ENCODE measurements at places on chromosomes 6 and 20. TPM values are rescaled to one million over a fixed set of nuclear protein-coding genes. Genes with fewer than 3 reads are reported as not detected.

GRCh38 chr6:35580836-35581235 is 68.1 kb upstream of the TULP1 start:
- no peak overlapping the region for H3K27ac ChIP-seq
- H3K4me1 ChIP-seq = peaks cover 9% of the 10 kb centered on the region
- no peaks in the 10 kb centered on the region for H3K27me3 ChIP-seq
- no peak overlapping the region for H3K4me3 ChIP-seq

DNA sequence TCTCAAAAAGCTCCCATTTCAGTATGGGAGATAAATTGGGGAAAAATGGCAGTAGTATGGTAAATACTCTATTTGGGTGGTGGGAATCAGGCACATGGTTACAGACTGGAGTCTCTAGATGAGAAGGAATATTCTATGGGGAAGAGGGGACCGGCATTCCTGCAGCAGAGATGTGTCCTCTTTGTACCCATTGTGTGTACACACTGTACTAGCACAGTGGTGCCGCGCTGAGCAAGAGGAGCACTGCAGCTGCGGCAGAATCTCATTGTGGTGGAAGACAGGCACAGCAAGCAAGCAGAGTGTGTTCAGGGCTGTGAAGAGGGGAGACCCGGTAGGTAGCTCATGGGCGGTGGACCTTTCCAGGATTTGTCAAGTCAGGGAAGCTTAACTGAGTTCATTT is 13.0 kb downstream of the AFDN start:
- H3K27ac ChIP-seq = no peak overlapping the region
- H3K4me3 ChIP-seq = no peak overlapping the region
- H3K27me3 ChIP-seq = no peaks in the 10 kb centered on the region
- no peaks in the 10 kb centered on the region for H3K36me3 ChIP-seq
- no peak for DNase-seq

DNA sequence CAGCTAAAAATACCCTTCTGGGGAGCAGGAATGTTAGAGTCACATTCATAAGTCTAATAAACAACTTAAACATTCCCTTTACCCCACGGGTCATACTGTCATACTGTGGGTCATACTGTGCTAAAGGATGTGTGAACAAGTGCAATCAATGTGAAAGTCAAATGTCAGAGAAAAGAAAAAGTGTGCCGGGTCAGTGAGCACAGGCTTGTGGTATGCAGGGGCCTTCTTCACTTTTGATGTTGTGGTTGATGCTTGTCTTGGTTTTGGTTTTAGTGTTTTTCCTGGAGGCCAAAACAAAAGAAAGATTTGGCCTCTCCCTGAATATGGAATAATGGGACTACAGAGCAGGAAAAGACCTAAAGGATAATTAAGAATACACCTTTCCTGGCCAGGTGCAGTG is 267.9 kb upstream of the PLN start:
- H3K27ac ChIP-seq = no peak overlapping the region
- H3K27me3 ChIP-seq = no peaks in the 10 kb centered on the region
- no peaks in the 10 kb centered on the region for H3K36me3 ChIP-seq
- no peaks in the 10 kb centered on the region for H3K4me1 ChIP-seq

GRCh38 chr20:20009784-20010253 is 7.3 kb upstream of the NAA20 start:
- no peaks in the 10 kb centered on the region for H3K27me3 ChIP-seq
- DNase-seq = no peak
- H3K4me3 ChIP-seq = no peak overlapping the region
- H3K4me1 ChIP-seq = peaks cover 15% of the 10 kb centered on the region
- H3K27ac ChIP-seq = peak overlapping the region; percentile 75

DNA sequence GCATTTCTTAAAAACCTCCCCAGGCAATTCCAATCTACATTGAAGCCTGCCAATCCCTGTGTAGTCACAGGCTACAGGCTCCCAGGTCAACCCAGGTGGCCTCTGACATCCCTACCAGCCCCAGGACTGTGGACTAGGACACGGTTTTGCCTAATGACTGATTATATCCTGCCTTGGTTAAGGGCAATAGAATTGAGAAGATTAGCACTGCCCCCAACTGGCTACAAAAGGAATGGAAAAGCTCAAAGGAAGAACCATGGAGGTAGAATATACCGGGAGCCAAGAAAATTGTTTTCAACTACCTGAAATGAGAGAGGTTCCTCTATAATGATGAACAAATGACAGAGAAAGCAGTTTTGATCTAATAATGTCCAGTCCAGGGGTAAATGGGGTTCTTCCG is 421.1 kb upstream of the AGPAT4 start:
- H3K4me3 ChIP-seq = no peak overlapping the region
- no peaks in the 10 kb centered on the region for H3K36me3 ChIP-seq
- H3K27me3 ChIP-seq = no peaks in the 10 kb centered on the region
- H3K4me1 ChIP-seq = peaks cover 6% of the 10 kb centered on the region
- no peak overlapping the region for H3K27ac ChIP-seq

GRCh38 chr6:14811775-14812428 is 434.0 kb upstream of the JARID2 start:
- no peak overlapping the region for H3K27ac ChIP-seq
- H3K4me1 ChIP-seq = no peaks in the 10 kb centered on the region
- no peak overlapping the region for H3K4me3 ChIP-seq
- no peak for DNase-seq
- no peaks in the 10 kb centered on the region for H3K27me3 ChIP-seq

DNA sequence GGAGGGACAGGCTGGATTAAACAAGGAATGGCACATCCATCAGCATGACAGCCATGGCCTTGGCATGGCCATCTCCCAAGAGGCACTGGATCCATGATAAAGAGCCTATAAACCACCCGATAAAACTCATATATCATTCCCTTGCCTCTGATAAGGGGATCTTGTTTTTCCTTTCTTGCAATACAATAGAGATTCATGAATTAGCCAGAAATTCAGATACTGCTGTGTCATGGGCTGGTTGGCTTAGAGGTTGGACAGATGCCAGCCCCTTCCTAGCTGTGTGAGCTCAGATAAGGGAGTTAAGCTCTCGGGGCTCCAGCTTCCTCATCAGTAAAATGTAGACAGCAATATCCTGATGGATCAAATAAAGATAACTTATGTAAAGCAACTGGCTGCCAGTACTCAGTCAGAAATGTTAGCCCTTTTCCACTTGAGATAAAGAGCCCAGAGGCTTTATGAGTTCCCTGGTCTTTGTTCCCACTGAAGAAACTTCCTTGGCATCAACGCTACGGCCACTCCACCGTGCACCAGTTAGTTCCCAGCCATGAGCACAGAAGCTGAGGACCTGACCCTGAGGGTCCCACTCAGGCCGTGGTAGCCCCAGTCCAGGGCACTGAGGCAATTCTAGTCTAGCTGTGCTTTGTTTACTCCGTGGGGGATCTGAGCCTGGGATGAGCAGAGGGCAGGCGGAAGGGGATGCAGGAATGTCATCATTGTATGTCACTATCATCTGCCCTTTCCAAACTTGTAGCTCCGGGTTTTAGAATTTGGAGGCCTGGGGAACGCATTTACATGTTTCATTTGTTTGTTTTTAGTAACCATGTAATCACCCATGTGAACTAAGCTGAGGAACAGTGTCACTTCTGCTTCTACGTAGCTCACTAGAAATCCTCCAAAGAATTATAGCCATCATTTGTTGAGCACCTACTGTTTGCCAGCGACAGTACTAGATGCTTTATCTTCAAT is 67.2 kb upstream of the TBC1D7 start:
- H3K27ac ChIP-seq = no peak overlapping the region
- DNase-seq = peak; percentile 86
- H3K27me3 ChIP-seq = no peaks in the 10 kb centered on the region
- no peaks in the 10 kb centered on the region for H3K36me3 ChIP-seq
- H3K4me3 ChIP-seq = no peak overlapping the region
- H3K4me1 ChIP-seq = peaks cover 5% of the 10 kb centered on the region

- no peak overlapping the region for H3K4me3 ChIP-seq
- H3K4me1 ChIP-seq = peaks cover 24% of the 10 kb centered on the region
- no peaks in the 10 kb centered on the region for H3K27me3 ChIP-seq
- no peaks in the 10 kb centered on the region for H3K36me3 ChIP-seq
- DNase-seq = no peak
- H3K27ac ChIP-seq = no peak overlapping the region
These were observed 237.8 kb downstream of the LY86 start for GRCh38 chr6:6826095-6826901.

DNA sequence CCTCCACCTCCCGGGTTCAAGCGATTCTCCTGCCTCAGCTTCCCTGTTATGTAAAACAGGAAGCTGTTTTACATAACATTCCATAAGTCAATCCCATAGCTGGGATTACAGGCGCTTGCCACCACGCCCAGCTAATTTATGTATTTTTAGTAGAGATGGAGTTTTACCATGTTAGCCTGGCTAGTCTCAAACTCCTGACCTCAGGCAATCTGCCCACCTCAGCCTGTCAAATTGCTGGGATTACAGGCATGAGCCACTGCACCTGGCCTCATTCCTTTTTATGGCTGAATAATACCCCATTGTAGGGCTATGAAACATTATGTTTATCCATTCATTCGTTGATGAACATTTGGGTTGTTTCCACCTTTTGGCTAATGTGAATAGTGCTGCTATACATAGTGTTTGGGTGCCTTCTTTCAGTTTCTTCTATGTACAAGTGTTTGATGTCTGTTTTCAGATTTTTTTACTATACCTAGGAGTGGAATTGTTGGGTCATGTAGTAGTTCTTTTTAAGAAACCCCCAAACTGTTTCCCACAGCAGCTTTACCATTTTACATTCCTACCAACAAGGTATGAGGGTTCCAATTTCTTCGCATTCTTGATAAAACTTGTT is 138.7 kb upstream of the COL21A1 start:
- H3K27me3 ChIP-seq = no peaks in the 10 kb centered on the region
- no peak overlapping the region for H3K27ac ChIP-seq
- no peak for DNase-seq

GRCh38 chr6:138287144-138287955 is 69.1 kb upstream of the PBOV1 start:
- no peak overlapping the region for H3K4me3 ChIP-seq
- no peaks in the 10 kb centered on the region for H3K27me3 ChIP-seq
- H3K36me3 ChIP-seq = no peaks in the 10 kb centered on the region
- H3K4me1 ChIP-seq = peaks cover 3% of the 10 kb centered on the region

- H3K4me3 ChIP-seq = no peak overlapping the region
- H3K36me3 ChIP-seq = no peaks in the 10 kb centered on the region
- no peak for DNase-seq
These were observed 27.4 kb upstream of the STXBP5 start for GRCh38 chr6:147176795-147177194.

- H3K4me3 ChIP-seq = no peak overlapping the region
- H3K27me3 ChIP-seq = no peaks in the 10 kb centered on the region
- DNase-seq = no peak
- peaks cover 47% of the 10 kb centered on the region for H3K36me3 ChIP-seq
These were observed 6.1 kb downstream of the PDRG1 start for GRCh38 chr20:31945785-31946184.

GRCh38 chr6:87700397-87701343 is 1.4 kb downstream of the AKIRIN2 start:
- H3K36me3 ChIP-seq = no peaks in the 10 kb centered on the region
- H3K4me3 ChIP-seq = peak overlapping the region; percentile 100
- H3K27me3 ChIP-seq = no peaks in the 10 kb centered on the region
- peaks cover 13% of the 10 kb centered on the region for H3K4me1 ChIP-seq
- H3K27ac ChIP-seq = peak overlapping the region; percentile 98

DNA sequence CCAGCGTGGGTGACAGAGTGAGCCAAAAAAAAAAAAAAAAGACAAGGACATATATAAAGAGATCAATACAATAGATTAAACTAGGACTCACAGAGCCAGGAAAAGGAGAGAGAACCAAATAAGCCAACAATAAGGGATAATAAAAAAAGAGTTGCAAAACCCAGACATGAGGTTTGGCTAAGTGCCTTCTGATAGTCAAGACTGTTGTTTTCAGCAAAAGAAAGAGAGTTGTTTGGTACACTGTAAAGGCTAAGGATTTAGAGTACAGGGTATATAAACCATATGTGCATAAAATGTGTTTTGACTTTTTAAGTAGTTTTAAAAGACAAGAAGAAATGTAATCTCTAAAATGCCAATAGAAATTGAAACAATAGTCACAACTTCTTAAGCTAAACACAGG is 42.8 kb downstream of the RPF2 start:
- no peak for DNase-seq
- peaks cover 4% of the 10 kb centered on the region for H3K4me1 ChIP-seq
- H3K27ac ChIP-seq = no peak overlapping the region
- no peaks in the 10 kb centered on the region for H3K27me3 ChIP-seq
- no peak overlapping the region for H3K4me3 ChIP-seq

GRCh38 chr6:24882835-24883555 is 52.8 kb downstream of the RIPOR2 start:
- H3K27ac ChIP-seq = no peak overlapping the region
- H3K36me3 ChIP-seq = no peaks in the 10 kb centered on the region
- H3K27me3 ChIP-seq = no peaks in the 10 kb centered on the region
- no peak for DNase-seq
- no peak overlapping the region for H3K4me3 ChIP-seq
- no peaks in the 10 kb centered on the region for H3K4me1 ChIP-seq

Gene TRIM40
- 0.51 TPM for total RNA-seq

Gene LY6G5C
- total RNA-seq = 0.59 TPM

Gene SRSF12
- 1.0 TPM for total RNA-seq

Gene GMNN
- total RNA-seq = 34.9 TPM

Gene SH3BGRL2
- 35.8 TPM for total RNA-seq

All from liver (tissue), 10 donors.